NCI-H526 (cell line): ENCODE measurements at places on chromosomes 16 and 17.
A peak's percentile ranks its signal among the peaks of the same experiment; 100 is the strongest.

- no peak for DNase-seq
These were observed 27.6 kb upstream of the KPNB1 start for GRCh38 chr17:47622180-47622549.

DNA sequence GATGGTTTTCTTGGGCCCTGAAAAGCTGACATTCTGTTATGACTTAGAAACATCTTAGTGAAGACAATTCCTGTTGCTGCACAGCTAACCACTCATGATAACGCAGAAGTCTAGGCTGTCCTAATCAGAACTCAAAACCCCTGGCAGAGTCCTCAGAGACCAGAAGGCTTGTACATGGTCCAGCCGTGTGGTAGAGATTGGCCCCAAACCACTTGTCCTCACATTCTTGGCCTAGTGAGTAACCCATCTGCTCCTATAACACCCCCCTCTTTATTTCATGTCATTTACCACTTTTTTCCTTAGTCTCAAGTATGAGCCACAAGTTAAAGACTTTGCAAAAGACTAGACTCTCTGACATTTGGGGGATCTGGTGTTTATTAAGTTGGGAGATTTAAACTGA lies 116.5 kb upstream of the ADAMTS18 start:
- DNase-seq: no peak

- no peak for DNase-seq
These were observed 19.7 kb downstream of the IL34 start for GRCh38 chr16:70665806-70666735.

GRCh38 chr17:17229416-17230384 lies 7.3 kb downstream of the FLCN start:
- DNase-seq: no peak

DNA sequence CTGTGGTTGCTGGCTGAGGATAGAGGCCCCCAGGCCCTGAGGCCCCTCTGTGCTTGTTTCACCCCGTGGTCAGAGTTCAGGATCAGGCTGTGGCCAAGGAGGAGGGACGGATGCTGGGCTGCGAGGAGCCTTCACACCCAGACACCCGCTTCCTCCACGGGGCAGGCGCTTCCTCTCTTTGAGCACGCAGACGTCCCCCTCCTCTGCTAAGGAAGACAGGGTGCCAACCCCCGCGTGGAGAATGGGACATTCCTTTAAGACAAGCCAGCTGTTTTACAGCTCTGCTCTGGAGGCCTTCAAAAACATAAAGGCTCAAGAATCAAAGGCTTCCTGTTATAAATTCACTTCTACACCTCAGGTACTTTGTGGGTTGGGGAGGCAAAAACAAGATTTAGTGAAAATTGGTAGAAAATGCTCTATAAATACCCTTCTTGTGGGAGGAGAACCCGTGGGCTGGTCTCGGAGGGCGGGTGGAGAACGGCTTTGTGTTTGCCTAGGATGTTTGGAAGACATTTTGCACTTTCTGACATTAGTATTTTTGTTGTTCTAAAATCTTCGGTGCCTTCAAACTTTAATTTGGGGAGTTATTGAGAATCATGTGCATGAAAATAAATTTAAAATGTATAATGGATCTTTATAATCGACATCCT lies 60.8 kb upstream of the FOXF1 start:
- no peak for DNase-seq

GRCh38 chr17:76845541-76846017 lies 22.6 kb upstream of the MGAT5B start:
- no peak for DNase-seq

DNA sequence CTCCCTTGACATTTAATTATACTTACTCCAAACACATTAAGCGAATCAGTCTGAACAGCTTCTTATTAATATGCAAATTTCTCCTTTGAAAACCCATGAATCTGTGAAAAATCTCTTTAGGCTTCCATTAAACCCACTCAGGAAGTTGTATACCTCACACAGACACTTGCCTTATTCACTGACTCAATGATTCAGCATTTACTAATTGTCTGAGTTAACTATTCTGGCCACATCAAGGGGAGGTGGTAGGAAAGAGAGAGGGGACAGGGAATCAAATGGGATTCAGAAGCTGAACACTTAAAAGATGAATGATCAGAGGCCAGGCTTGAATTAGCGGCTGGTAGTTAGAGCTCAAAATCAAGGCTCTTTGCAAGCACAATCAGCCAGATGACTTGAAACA lies 70.0 kb downstream of the HS3ST3A1 start:
- DNase-seq: no peak

- DNase-seq: no peak
These were observed 2.0 kb downstream of the AKAP10 start for GRCh38 chr17:19975601-19976000.

- no peak for DNase-seq
These were observed 223.1 kb downstream of the SEC14L1 start for GRCh38 chr17:77363821-77364361.

DNA sequence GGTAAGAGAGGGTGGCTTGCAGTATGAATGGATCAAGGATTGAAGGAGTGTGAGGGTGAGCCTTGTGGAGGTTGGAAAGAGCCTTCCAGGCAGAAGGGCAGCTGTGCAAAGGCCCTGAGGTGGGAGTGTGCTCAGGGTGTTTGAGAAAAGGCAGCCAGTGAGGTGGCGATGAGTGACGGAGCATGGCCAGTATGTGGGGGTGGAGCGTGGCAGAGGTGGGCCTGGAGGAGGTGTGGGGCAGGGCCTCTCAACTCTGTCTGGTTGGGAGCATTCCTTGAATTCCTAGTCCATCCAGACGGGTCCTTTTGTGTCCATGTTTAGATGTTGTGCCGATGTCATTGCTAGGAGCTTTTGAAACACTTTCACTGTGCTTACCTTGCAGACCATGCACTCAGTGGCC lies 51.3 kb downstream of the EPN2 start:
- no peak for DNase-seq

- no peak for DNase-seq
These were observed 744 bp downstream of the SALL1 start for GRCh38 chr16:51150165-51150887.

GRCh38 chr17:80323982-80324381 lies 63.3 kb downstream of the RNF213 start:
- DNase-seq: no peak

- DNase-seq: no peak
These were observed 138.3 kb downstream of the UTP18 start for GRCh38 chr17:51398687-51399086.

DNA sequence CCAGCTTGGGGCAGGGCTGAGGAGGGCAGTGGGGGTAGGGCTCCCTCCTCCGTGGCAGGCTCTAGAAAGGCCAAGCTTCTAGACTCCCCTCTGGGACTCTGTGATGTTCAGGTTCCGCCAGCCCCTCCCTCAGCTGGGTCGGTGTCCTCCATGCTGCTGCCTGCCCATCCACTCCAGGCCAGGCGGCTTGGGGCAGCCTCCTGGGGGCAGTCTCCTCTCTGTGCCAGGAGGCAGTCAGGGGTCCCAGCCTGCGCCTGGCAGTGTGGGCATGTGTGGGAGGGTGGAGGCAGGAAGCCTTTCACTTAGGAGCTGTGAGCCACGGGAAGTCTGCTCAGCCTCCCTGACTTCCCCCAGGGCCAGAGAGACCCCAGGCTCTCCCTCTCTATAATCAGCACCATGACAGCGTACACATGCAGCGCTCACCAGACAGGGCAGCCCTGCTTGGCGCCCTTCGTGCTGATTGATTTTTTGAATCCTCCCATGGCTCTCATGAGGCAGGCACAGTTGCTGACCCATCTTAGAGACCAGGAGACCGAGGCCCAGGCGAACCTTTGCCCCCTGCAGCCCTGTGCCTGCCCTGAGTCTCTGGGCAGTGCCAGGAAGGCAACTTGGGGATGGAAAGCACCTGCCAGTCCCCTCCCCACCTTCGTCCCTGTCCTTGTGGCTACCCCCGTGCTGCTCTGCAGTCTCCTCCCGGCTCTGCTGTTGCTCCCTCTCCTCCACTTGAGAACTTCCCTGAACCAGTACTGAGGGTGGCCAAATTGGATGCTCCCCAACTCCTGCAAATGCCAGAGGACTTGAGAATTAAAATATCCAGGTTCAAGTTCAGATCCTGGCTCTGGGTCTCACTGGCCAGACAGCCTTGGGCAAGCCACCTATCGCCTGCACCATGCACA lies 234.7 kb upstream of the GSE1 start:
- DNase-seq: no peak

DNA sequence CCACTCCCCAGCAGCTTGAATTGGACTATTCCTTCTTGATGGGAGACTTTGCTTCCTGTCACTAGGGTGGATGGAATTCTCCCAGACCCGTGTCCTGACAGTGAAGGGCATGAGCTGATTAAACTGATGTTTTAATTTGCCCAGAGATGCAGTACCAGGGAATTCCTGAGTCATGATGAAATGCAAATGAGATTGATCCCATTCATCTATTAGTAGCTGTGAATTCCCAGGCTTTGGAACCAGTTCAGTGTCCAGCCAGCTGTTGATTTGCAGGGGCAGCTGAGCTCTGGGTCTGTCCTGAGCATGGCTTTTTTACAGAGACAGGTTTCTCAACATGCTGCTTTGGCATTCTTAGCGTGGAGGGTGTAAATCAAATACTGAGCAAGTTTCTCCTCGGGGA lies 157.9 kb downstream of the PITPNC1 start:
- no peak for DNase-seq

GRCh38 chr16:29663016-29663806 lies at the start of gene SPN:
SPN (plus strand) TSS chr16:29663247; CDS start chr16:29663729, 482 bp downstream.
- peak; percentile 75 for DNase-seq

GRCh38 chr17:5362162-5362811 lies 57.2 kb downstream of the NUP88 start:
- DNase-seq: no peak

DNA sequence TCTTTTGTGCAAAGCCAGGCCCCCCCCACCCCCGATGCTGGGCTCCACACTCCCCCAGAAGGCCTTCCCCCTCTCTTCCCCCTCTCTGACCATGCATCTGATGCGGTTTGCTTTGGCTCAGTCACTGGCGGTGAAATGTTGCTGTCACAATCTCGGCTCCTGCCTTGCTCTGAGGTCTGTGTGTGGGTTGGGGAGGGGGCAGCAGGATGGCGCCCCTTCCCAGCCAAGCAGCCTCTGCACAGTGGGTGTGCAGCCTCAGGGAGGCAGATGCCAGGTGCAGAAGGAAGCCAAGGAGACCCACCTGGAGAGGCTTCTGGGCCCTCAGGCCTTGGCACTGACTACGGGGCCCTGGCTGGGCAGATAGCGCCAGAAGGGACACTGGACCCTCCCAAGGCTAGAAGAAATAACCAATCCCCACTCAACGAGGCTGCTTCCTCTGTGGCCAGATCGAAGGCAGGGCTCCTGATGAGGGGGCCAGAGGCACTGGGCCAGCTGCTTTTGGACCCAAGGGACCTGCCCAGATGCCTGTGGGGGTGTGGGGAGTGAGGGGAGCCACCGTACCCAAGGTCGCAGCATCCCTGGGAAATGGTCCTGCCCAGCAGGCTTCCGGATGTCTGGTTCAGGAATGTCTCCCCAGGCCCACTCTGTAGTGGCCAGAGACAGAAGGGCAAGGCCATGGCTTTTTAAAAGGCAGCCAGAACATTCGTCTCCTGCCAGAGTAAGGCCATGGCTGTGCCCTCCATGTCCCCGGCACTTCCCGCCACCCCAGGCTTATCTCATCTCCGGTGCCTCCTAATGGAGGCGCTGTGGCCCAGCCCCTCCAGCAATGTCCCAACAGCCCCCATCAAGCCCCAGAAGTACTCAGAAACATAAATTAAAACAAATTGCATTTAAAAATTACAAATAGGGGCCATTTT lies 43.4 kb upstream of the SLC38A10 start:
- DNase-seq: no peak

DNA sequence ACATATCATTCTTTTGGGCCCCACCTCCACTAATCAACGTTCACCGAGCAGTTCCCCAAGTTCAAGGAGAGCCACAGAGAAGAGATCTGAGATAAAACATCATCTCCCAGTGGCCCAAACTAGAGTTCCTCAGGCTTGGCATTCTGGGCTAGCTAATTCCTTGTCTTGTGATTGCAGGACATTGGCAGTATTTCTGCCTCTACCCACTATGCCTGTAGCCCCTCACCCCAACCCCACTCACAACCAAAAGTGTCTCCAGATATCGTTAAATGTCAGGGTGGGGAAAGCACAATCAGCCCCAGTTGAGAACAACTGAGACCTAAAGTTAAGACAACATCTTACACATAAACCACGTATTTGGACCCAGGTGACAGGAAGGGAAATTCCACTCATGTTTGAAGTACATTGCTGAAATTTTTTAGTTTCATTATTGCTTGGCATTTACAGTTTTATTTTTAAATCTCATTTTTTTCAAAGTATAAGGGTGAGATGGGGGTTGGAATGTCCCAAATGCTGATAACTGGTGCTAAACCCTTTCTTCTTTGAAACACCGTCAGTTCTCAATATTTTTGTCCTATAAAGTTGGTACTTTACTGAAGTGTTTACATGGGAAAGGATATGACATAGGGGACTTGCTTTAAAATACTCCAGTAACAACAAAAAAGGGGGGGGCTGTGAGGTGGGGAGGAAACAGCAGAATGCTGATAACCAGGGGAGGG lies 13.6 kb downstream of the ZC3H7A start:
- no peak for DNase-seq

DNA sequence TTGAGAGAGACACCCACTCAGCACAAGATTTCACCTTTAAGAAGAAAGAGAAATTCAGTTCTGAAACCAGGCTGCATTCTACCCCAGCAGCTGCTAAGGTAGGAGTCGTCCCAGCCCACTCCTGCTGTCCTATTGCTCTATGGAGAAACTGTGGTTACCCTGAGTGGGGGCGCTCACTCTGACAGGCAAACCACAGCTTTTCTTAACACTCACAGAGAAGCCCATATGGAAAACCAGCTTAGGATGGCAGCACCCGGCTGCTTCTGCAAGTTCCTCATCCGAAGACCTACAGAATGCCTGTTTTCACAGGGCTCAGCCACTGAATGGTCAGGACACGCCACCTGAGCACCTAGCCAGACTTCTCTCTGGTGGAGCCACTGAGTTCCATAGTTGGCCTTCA lies 7.5 kb downstream of the ATP5PD start:
- no peak for DNase-seq

- DNase-seq: no peak
These were observed 54.6 kb downstream of the GPRC5B start for GRCh38 chr16:19829844-19830692.

DNA sequence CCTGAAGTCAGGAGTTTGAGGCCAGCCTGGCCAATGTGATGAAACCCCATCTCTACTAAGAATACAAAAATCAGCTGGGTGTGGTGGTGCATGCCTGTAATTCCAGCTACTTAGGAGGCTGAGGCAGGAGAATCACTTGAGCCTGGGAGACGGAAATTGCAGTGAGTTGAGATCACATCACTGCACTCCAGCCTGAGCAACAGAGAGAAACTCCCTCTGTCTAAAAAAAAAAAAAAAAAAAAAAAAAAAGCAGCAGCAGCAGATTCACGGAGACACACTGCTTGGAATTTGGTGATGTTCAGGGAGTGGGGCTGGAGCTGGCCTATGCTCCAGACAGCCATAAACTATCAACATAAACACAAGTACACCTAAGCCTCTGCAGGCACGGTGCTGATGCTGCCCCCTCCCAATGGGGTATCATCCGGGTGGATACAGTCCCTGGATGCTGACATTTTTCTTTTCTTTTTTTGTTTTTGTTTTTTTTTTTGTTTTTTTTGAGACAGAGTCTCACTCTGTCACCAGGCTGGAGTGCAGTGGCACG lies 39.6 kb upstream of the RHOT1 start:
- no peak for DNase-seq

- DNase-seq: no peak
These were observed 315.6 kb downstream of the WWOX start for GRCh38 chr16:78415013-78415412.
